ENCODE measurements at places on chromosomes 7 and 10. TPM values are rescaled to one million over a fixed set of nuclear protein-coding genes. Genes with fewer than 3 reads are reported as not detected.

- H3K4me3 ChIP-seq: no peak overlapping the region
- no peaks in the 10 kb centered on the region for H3K36me3 ChIP-seq
- peaks cover 4% of the 10 kb centered on the region for H3K4me1 ChIP-seq
Observed at GRCh38 chr10:128337860-128338378, 211.7 kb upstream of the MKI67 start.

- H3K27ac ChIP-seq: no peak overlapping the region
- H3K27me3 ChIP-seq: no peaks in the 10 kb centered on the region
- no peak overlapping the region for H3K4me3 ChIP-seq
- H3K36me3 ChIP-seq: no peaks in the 10 kb centered on the region
Observed at GRCh38 chr7:47332213-47332612, 249.7 kb downstream of the TNS3 start.

DNA sequence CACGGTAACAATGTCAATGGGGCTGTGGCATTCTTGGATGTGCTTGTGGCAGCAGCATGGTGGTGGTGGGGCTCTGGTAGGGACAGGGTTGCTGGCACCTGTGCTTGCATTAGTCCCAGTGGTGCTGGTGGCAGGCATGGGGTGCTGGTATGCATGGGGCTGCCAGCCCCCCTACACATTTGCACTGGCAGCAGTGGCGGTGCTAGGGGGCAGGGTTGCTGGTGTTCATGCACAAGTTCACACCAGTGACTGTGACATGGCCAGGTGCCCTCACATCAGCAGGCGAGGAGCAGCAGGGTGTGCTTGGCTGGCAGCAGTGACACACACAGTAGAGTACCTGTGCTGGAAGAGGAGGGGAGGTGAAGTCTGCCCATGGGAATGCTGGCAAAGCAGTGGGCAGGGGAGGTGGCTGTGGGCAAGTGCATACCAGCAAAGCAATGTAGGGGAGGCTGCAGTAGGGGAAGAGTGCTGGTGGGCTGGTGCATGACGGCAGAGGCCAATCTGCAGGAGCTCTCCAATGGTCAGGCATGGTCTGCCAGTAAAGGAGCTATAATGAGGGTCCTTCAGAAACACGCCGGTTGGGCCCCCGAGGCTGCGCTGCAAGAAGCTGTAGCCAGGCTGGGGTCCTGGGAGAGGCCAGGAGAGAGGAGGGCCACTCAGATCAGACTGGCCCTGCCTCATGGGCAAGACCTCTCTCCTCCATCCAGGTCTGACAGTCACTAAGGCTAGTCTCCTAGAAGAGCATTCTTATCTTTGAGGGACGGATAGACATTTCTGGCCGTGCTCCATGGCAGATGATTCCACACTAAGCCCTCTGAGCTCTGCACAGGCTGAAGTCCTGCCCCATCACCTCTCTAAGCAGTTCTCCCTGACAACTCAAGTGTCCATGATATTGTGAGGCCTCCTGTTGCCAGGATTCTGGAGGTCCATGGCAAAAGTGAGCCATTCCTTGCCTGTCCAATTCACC is 406.4 kb downstream of the SEMA3D start:
- H3K27me3 ChIP-seq: no peaks in the 10 kb centered on the region
- no peak overlapping the region for H3K4me3 ChIP-seq
- no peaks in the 10 kb centered on the region for H3K4me1 ChIP-seq

- DNase-seq: peak; percentile 76
- no peaks in the 10 kb centered on the region for H3K27me3 ChIP-seq
- no peak overlapping the region for H3K4me3 ChIP-seq
- peaks cover 3% of the 10 kb centered on the region for H3K4me1 ChIP-seq
Observed at GRCh38 chr10:60910543-60910942, 33.4 kb downstream of the RHOBTB1 start.

- no peaks in the 10 kb centered on the region for H3K36me3 ChIP-seq
- H3K4me3 ChIP-seq: no peak overlapping the region
- no peak overlapping the region for H3K27ac ChIP-seq
- no peaks in the 10 kb centered on the region for H3K27me3 ChIP-seq
Observed at GRCh38 chr10:34674176-34674575, 140.9 kb downstream of the PARD3 start.

DNA sequence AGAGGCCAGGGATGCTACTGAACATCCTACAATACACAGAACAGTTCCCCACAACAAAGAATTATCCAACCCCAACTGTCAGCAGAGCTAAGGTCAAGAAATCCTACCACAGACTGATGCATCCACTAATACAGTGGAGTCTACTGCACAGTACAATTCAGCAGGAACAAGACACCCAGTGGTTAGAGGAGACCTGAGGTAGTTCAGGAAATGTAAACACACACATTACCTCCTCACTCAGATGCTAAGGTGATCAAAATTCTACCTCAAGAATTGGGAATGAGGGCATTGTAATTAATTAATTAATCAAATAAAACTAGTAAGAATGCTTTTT is 91.4 kb downstream of the ZFAND4 start:
- H3K36me3 ChIP-seq: no peaks in the 10 kb centered on the region
- H3K4me1 ChIP-seq: no peaks in the 10 kb centered on the region
- H3K27me3 ChIP-seq: no peaks in the 10 kb centered on the region
- H3K27ac ChIP-seq: no peak overlapping the region
- DNase-seq: no peak

DNA sequence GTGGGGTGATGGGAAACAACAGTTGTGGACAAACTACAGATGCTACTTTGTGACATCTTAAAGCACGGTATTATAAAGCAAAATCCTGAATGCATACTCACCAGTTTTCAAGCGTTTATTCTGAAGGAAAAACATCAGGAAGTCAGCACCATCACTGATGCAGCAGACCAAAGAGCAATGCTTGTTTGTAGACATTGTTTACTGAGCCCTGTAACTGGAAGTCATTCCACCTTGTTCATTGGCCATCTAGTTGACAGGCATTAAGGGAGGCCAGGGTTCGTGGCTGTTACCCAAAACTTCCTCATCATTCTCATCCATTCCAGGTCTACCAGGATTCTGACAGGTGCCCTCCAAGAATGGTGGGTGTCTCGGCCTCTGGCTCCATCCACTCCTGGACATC is 55.3 kb upstream of the FAM204A start:
- no peak overlapping the region for H3K4me3 ChIP-seq
- H3K36me3 ChIP-seq: no peaks in the 10 kb centered on the region
- H3K27ac ChIP-seq: no peak overlapping the region

GRCh38 chr7:149010451-149010850 is 17.9 kb downstream of the PDIA4 start:
- H3K4me3 ChIP-seq: no peak overlapping the region
- H3K36me3 ChIP-seq: peaks cover 8% of the 10 kb centered on the region
- H3K4me1 ChIP-seq: no peaks in the 10 kb centered on the region
- H3K27me3 ChIP-seq: no peaks in the 10 kb centered on the region
- no peak overlapping the region for H3K27ac ChIP-seq

GRCh38 chr10:29951441-29951931 is 107.9 kb downstream of the JCAD start:
- H3K27ac ChIP-seq: no peak overlapping the region
- H3K36me3 ChIP-seq: no peaks in the 10 kb centered on the region
- peaks cover 6% of the 10 kb centered on the region for H3K4me1 ChIP-seq

DNA sequence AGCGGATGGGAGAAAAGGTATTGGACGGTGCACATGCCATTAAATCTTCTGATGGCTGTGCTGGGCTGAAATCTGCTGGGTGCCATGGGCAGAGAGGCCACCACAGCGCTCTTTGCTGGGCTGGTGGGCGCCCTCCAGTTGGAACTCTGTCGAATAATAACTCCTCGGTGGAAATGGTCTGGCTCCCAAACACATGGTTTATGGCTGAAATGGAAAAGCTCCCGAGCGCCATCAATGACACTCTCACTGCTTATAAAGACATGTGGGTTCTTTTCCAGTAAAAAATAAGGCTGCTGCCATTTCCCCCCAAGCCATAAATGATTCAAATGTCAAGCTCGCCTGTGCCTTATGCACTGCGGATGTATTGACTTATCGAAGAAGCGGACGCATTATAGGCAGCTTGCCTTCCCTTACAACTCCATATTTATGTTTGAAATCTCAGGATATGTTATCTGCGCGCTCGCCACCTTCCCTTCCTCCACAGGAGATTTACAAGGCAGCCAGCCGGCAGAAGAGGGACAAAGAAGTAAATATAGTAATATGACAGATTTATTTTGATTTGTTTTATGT is 239.0 kb upstream of the MKI67 start:
- no peak for DNase-seq
- no peak overlapping the region for H3K27ac ChIP-seq
- H3K36me3 ChIP-seq: no peaks in the 10 kb centered on the region
- no peaks in the 10 kb centered on the region for H3K4me1 ChIP-seq

DNA sequence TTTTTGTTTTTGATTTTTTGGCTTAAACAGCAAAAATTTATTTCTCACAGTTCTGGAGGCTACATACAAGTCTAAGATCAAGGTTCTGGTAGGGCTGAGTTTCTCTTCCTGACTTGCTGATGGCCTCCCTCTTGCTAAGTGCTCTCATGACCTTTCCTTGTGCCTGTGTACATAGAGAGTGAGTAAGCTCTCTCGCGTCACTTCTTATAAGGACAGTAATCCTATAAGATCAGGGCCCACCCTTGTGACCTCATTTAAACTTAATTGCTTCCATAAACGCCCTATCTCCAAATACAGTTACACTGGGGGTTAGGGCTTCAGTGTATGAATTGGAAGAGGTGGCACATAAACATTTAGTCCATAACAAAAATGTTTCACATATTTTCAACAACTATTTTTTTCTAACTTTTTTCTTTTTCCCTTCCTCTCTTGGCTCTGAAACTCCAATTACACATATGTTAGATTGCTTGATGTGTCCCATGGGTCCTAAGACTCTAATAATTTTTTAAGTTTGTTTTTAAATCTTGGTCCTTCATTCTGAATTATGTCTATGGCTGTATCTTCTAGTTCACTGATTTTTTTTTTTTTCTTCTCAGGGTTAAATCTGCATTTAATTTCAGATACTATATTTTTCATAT is 149.8 kb downstream of the HBP1 start:
- no peaks in the 10 kb centered on the region for H3K27me3 ChIP-seq
- no peak overlapping the region for H3K27ac ChIP-seq
- H3K36me3 ChIP-seq: no peaks in the 10 kb centered on the region
- H3K4me3 ChIP-seq: no peak overlapping the region

DNA sequence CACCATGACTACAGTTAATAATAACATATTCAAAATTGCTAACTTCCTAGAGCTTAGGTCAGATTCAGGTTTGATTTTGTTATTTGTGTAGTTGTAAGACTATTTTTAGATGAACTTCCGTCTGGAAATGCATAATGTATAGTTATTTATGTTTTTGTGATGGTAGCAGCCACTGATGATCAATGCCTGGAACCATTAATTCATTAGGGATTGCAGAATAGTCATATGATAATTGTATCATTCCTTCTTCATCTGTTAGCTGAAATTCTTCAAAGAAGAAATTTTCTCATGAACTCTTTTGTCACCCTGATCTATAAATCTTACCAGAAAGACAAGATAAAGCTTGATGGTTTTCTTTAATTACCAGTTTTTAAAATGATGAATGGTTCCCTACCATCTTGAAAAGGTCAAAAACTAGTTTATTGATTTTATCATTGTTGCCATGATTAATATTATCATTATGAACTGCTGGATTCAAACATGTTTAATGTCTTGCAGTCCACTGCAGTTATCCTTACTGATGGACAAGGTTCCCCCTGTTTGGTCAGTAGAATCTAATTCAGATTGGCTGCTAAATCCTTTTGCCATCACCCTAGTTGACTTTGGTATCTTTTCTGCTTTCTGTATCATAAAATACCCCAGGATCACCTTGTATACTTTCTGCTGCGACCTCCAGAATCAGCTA is 433.3 kb downstream of the GPAM start:
- no peaks in the 10 kb centered on the region for H3K36me3 ChIP-seq
- H3K27ac ChIP-seq: no peak overlapping the region
- peaks cover 1% of the 10 kb centered on the region for H3K27me3 ChIP-seq

DNA sequence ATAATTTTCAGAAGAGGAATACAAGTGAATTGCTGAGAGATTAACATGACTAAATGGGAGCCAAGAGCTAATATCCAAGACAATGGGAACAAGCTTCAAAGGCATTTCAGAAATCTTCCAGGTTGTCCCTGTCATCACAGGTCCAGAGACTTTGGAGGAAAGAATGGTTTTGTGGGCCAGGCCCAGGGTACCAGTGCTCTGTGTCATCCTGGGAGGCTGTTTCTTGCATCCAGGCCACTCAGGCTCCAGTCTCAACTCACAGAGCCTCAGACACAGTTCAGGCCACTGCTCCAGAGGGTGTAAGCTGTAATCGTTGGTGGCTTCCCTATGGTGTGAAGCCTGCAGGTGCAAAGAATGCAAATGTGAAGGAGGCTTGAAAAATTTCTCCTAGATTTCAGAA is 170.4 kb upstream of the NRG3 start:
- no peaks in the 10 kb centered on the region for H3K27me3 ChIP-seq
- H3K4me1 ChIP-seq: no peaks in the 10 kb centered on the region
- H3K36me3 ChIP-seq: no peaks in the 10 kb centered on the region
- DNase-seq: no peak

- H3K36me3 ChIP-seq: no peaks in the 10 kb centered on the region
- H3K4me1 ChIP-seq: no peaks in the 10 kb centered on the region
- no peaks in the 10 kb centered on the region for H3K27me3 ChIP-seq
Observed at GRCh38 chr10:88386821-88387773, 196.0 kb downstream of the RNLS start.

DNA sequence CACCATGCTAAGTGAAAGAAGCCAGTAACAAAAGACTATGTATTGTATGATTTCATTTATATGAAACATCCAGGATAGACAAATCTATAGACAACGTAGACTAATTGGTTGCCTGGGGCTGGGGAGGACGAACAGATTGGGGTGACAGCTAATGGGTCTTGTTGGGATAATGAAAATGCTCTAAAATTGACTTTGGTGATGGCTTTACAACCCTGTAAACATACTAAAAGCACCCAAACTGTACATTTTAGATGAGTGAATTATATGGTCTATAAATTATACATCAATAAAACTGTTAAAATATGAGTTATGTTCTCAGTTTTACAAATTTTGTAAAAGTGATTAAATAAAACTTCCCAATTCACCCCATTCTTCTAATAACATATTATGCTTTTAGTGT is 261.5 kb downstream of the ELMO1 start:
- no peaks in the 10 kb centered on the region for H3K36me3 ChIP-seq
- H3K4me3 ChIP-seq: no peak overlapping the region
- H3K4me1 ChIP-seq: no peaks in the 10 kb centered on the region
- DNase-seq: no peak
- no peaks in the 10 kb centered on the region for H3K27me3 ChIP-seq

Gene PNLIPRP2
- total RNA-seq: 1.2 TPM

Gene IQUB
- 0.39 TPM for total RNA-seq

Gene NRBF2
- total RNA-seq: 16.2 TPM

Gene SORCS1
- 3.8 TPM for total RNA-seq

Gene GRM8
- total RNA-seq: not detected

Gene HDAC9
- 51.4 TPM for total RNA-seq

Gene GJD4
- not detected for total RNA-seq

Gene TFEC
- total RNA-seq: 7.4 TPM

Gene EBF3
- total RNA-seq: 23.3 TPM

Data from aorta (tissue), 5 donors.